Airway epithelial cell (primary cell): ENCODE measurements at places on chromosomes 5 and 9. TPM values are rescaled to one million over a fixed set of nuclear protein-coding genes. Genes with fewer than 3 reads are reported as not detected.

Gene TLX3
- 0.07 TPM in 1 of 2 replicates, not detected in the other for total RNA-seq

Gene SUSD3
- total RNA-seq = not detected in 2 replicates

Gene TAF11L5
- not detected in 2 replicates for total RNA-seq

Gene LHX6
- 0.42 TPM in 1 of 2 replicates, not detected in the other for total RNA-seq

Gene SPEF2
- total RNA-seq = 0.23 and 2.5 TPM in 2 replicates
